Activated CD4-positive, alpha-beta T cell treated with anti-CD3 and anti-CD28 coated beads for 48 hours (primary cell): ENCODE measurements at places on chromosomes 2 and 18.

DNA sequence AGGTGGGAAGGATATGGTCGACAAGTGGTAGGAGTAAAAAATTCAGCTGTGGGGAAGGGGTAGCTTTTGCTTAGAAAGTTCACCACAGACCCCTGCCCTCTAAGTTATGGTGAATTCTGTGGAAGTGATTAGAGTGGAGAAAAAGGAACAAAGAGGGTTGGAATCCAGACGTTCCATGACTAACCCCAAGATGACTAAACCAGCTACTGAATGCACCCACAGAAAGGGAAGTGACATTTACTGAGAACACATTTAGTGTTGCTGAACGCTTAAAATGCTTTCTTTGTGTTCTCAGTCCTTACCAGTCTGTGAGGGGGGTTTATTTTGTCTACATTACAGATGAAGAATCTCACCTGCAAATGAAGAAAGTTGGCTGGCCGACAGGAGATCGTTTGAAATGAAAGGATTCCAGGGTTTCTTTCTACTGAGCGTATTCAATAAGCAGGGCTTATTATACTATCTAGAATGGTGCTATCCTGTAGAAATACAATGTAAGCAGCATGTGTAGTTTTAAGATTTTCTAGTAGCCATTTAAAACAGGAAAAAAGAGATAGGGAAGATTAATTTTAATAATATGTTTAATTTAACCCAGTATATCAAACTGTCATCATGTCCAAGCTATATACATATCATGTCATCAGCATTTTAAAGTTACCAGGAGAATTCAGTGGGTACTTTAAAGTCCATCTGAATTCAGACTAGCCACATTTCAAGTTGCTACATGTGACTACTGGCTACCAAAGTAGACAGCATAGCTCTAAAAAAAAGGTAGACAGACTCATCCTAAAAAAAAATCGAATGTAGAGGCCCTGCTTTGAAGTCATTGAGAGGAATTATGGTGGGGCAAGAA, 60.1 kb downstream of the LIMS1 start:
- DNase-seq, result no peak

- peak; percentile 59 for DNase-seq
Measured at GRCh38 chr2:9769171-9770005, 73.9 kb upstream of the TAF1B start.

GRCh38 chr2:126518196-126518595, 137.8 kb upstream of the GYPC start:
- no peak for DNase-seq

DNA sequence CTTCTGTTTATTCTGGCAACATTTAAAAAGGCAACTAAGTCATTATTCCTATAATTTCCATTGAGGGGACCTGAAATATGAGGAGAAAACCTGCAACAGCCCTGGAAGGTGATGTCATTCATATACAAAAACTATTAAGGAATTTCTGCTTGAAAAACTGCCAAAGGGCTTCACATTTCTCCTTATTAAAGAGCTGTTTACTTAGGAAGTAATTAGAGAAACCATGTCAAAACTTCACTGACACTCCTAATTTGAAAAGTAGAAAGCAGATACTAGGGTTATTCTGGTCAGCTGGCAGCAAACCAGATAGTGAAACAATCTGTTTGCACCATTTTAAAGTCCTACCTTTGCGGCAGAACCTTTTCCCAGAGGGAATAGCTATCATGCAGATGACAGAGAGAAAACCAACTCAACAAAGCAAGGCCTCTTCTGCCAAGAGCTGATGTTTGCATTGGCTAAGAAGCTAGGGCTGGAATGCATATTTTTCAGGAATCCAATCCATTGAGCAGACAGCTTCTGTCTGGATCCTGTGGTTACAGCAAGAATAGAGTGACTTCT, 592.2 kb upstream of the SYT4 start:
- no peak for DNase-seq

DNA sequence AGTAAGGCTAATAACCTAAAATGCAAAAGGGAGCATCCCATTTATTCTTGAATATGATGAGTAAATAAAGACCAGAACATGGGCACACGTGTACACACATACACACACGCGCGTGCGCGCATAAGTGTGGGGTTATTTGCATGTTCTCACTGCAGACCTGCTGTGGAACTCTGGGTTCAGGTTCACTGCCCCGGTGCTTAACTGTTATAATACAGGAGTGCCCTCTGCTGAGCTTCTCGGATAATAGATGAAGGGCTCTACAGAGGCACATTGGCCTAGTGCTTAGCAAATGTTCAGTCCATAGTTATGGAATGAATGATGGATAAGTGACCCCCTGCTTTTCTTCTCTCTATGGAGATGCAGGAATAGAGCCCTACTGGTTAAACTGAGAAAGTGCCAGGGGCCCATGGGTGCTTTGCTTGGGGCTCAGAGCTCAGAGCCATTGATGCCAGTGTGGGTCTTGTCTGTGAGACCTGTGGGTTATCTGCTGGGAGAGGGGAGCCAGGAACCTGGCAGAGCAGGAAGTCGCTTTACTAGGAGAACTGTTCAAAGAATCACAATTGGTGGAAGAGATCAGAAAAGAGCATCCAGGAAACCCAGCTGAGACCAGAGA, 3.6 kb upstream of the ARL4C start:
- DNase-seq, result peak; percentile 81

GRCh38 chr2:125310657-125311364, 1285.7 kb downstream of the CNTNAP5 start:
- no peak for DNase-seq

- no peak for DNase-seq
Measured at GRCh38 chr2:8452296-8452695, 229.6 kb upstream of the ID2 start.

DNA sequence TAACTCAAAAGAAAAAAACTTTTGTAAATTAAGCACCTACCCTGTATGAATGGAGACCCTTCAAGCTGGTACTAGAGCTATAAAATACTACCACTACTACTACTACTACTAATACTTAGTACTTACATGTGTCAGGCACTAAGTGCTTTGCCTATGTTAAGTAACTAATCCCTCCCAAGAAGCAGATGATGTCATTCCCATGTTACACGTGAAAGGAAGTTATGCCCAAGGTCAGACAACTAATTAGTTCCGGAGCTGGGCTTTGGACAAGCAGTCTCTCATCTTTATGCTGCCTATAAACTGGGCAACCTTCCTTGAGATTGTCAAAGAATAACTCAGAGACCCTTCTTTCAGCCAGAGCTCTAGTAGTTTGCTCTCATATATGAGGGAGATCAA, 13.9 kb upstream of the ATP6V1B1 start:
- DNase-seq, result no peak

DNA sequence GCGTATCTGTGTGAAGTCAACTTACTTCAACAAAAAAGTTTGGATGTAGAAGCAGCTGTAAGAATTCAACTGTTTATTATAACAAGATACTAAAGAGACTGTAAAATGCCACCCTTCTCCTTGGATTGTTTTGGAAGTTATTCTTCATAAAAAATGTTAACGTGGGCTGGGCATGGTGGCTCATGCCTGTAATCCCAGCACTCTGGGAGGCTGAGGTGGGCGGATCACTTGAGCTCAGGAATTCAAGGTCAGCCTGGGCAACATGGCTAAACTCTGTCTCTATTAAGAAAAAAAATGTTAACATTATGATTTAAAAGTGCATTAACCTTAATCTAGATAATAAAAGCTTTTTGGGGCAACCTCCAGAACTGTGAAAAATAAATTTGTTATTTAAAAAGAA, 7.7 kb downstream of the CIAO1 start:
- no peak for DNase-seq

DNA sequence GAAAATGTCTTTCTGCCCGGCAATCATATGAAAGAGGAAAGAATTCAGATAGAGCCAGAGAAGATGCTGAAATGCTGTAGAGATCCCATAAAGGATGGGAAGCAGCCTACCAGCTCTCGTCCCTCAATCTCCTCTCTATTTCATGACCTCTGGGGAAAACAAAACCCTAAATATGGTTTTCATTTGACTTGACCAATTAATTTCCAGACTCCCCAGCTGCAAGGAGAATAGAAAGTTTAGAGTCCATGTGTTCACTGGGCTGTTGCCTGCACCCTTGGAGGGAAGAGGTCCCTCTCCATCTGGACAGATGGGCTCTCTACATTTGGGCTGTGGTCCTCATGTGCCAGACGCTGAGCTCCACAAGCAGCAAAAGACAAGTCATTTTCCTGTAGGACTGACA, 40.6 kb downstream of the CAPN13 start:
- no peak for DNase-seq

DNA sequence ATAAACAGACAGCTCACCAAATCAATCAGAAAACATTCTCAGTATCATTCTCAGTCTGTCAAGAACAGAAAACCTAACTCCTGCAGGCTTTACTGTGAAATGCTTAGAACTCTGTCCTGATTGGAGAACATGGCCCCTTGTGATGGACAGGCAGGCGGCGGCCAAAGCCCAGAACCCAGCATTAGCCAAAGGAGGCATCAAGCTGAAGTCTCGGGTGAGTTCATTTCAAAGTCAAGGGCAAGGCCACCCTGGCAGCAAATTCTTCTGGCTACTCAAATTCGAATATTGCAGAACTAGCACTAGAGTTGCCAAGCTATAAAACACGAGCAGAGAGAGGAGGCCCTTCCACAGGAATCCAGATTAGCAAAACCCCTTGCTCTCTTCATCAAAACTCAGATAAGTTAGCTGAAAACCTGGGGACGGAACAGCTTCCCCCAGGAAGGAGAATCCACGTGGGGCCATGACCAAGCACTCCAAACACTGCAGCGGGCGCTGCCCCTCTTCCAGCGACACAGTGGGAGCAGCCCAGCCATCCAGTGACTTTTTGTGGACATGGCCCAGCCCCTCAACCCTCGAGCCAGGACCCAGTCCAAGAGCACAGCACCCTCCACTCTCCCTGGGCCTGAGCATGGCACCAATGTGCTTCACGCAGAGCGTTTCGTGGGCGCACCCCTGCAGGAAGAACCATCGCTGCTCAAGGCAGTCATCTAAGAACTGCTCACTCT, 98.6 kb downstream of the HDAC4 start:
- no peak for DNase-seq

DNA sequence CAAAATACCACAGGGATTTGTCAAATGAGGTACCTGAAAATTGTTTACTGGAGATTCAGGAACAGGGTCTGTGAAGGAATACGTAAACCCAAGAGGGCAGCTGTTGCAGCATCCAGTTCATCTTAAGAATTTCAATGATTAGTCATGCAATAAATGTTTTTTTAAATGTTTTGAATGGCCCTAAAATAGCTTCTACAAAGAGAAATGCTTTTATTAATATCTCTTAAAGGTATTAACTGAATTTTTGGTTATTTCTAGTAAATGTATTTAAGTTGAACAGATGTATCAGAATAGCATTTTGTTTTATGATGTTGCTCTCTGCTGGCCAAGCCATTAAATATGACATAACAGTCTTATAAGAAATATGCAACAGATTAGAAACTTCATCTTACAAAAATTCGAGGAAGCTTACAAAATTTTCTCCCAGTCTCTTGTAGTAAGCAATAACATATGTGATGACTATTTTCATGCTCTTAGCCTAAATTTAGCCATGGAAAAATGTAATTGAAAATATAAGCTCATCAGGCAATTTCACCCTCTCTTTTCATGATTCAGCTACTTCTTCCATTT, 863.9 kb downstream of the SUCLG1 start:
- DNase-seq, result no peak

DNA sequence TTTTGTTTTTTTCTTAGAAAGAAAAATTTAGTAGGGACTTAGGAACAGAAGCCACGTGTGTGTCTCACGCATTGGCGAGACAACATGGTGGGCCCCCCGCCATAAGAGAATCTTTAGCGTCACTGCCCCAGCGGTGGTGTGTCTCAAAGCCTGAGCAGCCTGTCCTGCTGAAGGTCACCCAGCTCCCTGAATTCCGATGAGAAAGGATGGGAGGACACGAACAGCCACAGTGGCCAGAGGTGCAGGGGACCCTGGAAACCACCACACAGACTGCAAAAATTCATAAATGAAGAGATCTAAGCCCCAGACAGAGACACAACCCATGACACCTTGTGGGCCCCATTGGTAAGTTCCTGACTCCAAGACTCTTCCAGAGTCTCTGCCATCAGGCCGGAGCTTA, 266.1 kb upstream of the RAB6C start:
- no peak for DNase-seq

DNA sequence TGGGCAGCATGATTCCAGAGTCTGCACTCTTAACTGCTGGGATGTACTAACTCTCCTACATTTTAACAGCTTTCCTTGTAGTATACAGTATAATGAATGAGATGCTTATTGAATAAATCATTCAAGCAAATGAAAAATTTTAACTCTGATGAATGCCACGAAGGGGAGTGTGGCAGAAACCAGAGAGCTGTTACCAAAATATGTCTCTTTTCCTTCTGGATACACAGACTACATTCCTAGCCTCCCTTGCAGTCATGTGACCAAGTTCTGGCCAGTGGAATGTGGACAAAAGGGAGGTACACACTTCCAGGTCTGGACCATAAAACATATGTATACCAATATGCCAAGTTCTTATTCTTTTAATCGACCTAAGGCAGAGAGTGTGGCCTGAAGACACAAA, 1.7 kb upstream of the EML4 start:
- DNase-seq, result no peak

DNA sequence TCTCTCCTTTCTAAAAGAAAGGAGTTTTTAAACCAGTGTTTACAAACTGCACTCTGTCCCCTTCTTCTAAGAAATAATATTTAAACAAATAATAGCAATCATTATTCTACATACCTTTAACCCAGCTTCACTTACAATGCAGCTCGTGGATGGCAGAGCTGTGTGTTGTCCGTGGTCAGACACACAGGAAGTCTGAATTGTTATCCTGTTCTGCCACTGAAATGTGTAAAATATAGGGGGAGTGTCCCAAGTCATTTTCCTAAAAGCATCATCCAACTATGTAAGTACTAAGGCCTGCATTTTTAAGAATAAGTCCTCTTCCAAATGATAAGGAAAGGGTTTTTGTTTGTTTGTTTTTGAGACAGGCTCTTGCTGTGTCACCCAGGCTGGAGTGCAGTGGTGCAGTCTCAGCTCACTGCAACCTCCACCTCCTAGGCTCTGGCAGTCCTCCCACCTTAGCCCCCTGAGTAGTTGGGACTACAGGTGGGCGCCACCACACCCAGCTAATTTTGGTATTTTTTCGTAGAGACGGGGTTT, 2.7 kb upstream of the PPP4R1 start:
- DNase-seq, result no peak

DNA sequence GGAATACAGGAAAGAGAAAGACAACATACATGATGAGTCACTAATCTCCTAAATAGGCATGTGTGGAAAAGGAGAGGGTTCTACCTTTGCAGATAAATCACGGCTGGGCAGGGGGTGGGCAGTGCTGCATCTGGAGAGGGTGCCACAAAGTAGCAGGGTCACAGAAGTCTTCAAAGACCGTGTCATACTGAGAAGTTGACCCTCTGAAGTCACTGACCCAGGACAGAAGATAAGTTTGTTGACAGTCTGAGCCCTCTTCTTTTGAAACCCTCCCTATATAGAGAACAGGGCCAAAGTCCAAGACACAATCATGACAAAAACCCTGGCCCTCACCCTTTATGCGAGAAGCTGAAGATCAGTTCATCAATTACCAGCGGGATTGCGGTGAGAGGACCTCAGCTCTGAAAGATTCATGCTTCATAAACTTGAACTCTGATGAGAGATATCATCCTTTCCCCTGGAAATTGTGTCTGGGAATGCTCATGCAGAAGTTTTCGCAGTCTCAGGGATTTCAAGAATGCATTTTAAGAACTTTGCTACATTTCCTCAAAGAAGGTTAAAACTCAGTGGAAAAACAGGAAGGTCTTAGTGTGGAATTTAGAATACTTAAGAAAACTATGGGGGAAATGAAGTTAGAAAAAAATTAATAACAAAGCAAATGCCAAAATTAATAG, 129.5 kb downstream of the FAM124B start:
- no peak for DNase-seq

- DNase-seq, result no peak
Measured at GRCh38 chr2:117336496-117336895, 478.0 kb upstream of the DDX18 start.

- DNase-seq, result no peak
Measured at GRCh38 chr2:24181849-24182248, 7.0 kb downstream of the FAM228A start.
